Kidney (tissue), 22 donors: ENCODE measurements at places on chromosomes 7 and 10. TPM values are rescaled to one million over a fixed set of nuclear protein-coding genes. Genes with fewer than 3 reads are reported as not detected.

DNA sequence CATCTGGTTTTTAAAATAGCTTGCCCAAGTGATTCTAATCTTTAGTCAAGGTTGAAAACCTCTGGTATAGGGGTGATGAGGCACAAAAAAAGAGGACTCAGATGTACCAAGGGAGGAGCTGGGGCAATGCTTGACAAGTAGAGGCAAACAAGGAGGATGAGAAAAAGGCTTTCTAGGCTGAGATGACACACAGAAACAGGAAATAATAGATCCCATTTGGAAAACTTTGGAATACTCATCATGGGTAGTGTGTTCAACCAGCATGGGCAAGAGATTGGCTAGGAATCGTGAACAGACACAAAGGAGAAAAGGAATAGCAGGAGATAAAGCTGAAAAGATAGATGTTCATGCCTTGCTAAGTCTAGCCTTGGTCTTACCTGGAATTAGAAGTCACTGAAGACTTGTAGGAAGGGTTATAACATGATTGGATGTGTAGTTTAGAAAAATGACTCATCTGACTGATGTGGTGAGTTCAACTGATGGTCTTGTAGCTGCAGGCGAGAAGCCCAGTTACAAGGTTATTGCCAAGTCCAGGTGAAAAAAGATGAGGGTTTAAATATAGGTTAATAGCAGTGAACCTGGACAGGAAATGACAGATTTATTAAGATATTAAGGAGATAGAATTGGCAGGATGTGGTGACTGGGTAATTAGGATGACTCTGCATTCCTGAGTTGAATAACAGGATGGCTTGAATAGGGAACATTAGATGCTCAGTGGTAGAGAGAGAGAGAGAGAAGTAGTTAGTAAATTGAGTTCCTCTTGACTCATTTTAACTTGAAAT lies 214.0 kb upstream of the LRGUK start:
- no peak for DNase-seq

DNA sequence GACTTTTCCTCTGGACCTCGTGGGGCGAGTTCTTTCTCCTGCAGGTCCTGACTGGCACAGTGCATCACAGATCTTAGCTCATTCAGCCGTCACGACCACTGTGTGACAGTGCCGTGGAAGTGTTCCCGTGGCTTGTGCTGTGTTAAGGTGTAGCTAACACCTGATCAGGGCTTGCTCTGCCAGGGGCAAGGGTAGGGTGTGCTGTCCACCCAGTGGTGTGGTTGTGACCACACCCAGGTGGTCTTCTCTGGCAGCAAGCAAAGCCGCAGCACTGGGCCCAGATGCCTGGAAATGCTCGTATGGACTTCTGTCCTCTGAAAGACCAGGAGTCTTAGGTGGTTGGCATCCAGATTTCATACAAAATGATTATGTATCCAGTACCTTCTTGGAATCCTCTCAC lies 86.2 kb downstream of the GLRX3 start:
- DNase-seq: no peak

- no peak for DNase-seq
These were observed 74.5 kb downstream of the CREB3L2 start for GRCh38 chr7:137927386-137927785.

GRCh38 chr10:132420981-132421846 lies 24.2 kb downstream of the PWWP2B start:
- peak; percentile 94 for DNase-seq

DNA sequence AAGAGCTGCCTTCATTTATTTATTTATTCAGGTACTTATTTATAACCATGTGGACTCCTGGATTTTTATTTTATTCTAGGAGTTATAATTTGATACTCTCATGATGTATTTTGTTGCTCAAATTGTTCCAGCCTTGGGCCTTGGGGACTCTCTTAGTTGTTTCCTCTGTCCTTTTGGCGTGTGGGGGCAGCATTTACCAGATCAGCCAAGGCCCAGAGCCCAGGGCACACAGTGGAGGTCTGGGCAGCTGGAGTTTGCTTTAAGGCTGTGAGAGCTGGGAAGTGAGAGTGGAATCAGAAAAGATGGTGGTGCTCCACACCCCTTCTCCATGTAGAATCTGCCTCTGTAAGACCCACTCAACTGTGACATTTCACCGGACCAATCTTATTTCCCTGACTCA lies 398.9 kb downstream of the RPS24 start:
- DNase-seq: no peak

DNA sequence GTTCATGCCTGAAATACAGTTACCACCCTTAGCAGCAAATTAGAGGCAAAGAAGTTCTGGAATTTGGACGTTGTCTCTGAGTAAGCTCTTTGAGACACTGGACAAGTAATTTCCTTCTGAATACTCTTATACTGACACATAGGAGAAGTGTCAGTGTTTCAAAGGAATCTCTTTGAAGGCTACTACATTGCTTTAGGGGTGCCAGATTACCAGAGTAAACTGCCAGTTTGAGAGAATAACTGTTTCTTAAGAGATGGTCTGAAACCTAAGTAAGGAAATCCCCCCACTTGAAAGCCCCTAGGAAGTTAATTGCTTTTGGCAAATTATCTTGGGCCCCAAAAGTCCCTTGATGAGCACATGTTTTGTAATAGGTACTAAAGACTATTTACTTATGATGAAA lies 3.4 kb downstream of the FAS start:
- DNase-seq: no peak

GRCh38 chr7:151839451-151839921 lies 37.4 kb downstream of the PRKAG2 start:
- no peak for DNase-seq

DNA sequence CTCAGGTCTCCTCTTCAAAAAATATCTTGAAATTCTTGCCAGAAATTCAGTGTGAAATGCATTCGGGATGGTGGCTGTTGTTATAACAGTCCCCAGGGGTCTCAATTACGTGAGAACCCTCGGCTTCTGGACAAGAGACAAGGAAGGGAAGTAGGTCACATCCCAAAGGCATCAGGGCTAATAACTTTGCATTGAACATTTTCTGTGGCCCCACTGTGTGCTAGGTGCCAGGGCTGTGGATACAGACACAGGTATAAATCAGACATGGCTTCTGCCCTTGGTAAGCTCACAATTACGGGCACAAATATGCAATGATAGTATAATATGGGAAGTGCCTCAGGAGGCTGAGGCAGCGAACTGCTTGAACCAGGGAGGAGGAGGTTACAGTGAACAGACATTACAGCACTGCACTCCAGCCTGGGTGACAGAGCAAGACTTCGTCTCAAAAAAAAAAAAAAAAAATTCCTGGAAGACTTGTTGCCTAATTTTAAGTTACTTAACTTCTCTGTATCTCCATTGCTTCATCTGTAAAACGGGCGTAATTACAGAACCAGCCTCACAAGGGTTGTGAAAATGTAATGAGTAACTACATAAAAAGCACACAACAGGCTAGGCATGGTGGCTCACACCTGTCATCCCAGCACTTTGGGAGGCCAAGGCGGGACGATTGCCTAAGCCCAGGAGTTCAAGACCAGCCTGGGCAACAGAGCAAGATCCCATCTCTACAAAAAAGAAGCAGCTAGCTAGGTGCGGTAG lies 2.5 kb upstream of the RHBDD2 start:
- DNase-seq: peak; percentile 52

- DNase-seq: peak; percentile 79
These were observed 72.3 kb upstream of the LEP start for GRCh38 chr7:128168667-128169210.

GRCh38 chr7:125567686-125568085 lies 638.1 kb upstream of the POT1 start:
- no peak for DNase-seq

DNA sequence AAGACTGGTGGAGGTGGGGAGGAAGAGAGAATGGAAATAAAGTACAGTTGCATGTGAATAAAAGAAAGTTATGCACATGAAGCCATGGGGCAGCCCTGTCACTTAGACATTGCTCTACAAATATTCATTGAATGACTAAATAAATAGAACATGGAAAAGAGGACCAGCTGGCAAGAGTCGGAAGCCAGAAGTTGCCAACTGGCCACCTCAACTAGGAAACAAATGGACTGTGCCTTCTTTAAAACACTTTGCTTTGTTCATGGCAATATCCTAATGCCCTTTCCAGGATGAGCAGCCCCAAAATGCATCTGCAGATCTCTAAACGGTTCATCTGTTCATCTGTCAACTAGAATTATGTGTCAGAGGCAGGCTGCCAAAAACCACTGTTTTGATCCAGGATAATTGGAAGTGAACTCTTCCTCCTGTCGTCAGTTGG lies 157.3 kb downstream of the NOC3L start:
- DNase-seq: no peak

DNA sequence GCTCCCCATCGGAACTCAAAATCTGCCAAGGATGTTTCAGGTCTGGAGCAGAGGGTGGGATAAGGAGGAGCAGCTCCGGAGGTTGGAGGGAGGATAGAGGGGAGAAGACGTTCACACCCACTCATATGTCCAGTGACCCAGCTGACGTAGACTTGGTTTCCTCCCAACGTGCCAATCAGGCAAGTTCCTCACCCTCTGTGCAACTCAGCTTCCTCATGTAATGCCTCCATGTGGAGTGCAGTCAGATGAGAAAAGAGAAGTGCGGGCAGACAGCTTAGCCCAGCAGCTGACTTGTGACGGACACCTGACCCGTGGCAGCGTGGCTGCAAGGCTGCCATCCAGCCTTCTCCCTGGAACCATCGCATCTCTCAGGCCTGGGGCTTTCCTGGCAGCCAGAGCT lies 86.8 kb downstream of the NPTX2 start:
- no peak for DNase-seq

- DNase-seq: no peak
These were observed 420.1 kb upstream of the MGMT start for GRCh38 chr10:129046962-129047361.

DNA sequence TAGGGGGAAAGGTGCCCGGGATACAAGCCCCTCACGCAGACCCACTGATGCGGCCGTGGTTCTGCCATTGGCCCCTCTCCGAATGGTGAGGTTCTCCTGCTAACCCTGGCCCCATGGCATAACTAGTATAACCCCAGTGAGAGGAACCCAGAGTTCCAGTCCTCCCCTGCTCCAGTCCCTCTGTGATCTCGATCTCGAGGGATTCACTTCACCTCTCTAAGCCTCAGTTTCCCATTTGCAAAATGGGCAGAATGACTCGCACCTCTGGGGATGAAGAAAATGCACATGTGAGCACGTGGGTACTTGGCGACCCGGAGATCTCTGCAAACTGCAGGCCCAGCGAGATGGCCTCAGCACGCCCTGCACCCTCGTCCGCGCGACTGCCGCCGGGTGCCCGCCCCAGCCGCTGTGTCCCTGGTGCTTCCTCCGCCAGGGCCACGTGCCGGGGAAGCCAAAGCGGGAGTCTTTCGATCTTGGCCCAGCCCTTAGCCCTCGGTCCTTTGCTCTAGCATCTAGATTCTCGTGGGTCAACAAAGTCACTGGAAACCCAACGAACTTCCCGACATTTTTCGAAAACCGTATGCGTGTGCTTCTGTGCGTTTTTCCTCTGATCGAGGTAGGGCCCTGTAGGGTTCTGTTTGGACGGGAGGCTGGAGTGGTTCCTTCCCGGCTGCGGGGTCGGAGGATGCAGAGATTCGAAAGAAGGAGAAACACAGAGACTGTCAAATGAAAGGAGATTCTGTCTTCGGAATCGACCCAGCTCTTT lies 169.8 kb downstream of the UBE2H start:
- peak; percentile 28 for DNase-seq

DNA sequence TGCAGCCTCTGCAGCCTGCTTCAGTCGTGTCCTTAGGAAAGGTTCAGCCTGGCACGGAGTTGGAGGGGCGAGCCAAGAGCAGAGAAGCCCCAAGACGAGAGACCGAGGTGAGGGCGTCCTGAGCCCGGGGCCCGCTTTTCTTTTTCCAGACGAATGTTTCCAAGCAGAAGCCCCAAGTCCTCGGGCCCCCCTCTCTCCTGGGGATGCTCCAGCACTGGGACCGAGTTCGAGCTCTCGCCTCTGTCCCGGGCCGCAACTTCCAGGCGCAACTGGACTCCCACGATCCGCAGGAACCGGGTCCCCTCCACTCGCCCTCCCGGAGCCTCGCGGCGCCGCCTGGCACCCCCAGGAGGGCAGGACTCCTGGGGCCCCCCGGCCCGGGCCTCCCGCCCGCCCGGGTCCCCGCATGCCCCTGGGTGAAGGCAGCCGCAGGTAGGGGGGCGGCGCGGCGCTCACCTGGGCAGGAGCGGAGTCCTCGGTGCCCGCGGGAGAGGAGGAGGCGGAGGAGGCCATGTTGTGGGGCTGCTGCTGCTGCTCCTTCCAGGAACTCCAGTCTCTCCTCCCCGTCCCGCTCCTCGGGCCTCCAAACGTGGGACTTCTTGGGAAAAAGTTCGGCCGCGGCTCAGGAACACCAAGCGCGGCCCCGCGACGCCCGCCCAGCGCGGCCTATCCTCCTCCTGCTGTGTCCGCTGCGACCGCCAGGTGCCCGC lies 45.3 kb upstream of the CDK1 start:
- peak; percentile 81 for DNase-seq

ETV1 gene
- total RNA-seq: 28.6 TPM

CLDN3 gene
- total RNA-seq: 180 TPM

CYP51A1 gene
- total RNA-seq: 55.8 TPM

AEBP1 gene
- total RNA-seq: 164 TPM

SCIN gene
- 141 TPM for total RNA-seq

AHCYL2 gene
- total RNA-seq: 25.2 TPM

HOXA11 gene
- total RNA-seq: 5.2 TPM

PAPOLB gene
- 0.06 TPM for total RNA-seq

MARCHF5 gene
- 36.1 TPM for total RNA-seq

LRRC18 gene
- not detected for total RNA-seq
